NCI-H2081 (cell line): ENCODE measurements at places on chromosomes 16 and 17.

DNA sequence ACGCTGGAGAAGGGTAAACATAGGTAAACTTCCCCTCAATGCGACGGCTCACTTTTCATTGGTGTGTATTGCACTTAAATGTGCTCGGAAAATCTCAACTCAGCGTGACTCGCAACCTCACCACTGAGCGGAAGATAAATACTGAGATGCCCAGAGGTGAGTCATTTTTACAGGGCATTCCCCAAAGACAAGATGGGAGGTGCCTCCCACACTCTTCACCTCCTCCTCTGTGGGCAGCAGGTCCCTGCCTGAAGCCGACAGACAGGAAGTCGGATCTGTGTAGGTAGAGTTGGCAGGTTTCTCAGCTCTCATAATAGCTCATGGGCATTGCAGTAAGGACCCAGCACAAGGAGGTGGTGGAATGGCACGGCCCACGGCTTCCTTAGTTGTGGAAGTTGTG, 274.6 kb upstream of the HSBP1 start:
- DNase-seq, result no peak

- DNase-seq, result no peak
These were observed 58.2 kb downstream of the IGF2BP1 start for GRCh38 chr17:49055181-49055927.

DNA sequence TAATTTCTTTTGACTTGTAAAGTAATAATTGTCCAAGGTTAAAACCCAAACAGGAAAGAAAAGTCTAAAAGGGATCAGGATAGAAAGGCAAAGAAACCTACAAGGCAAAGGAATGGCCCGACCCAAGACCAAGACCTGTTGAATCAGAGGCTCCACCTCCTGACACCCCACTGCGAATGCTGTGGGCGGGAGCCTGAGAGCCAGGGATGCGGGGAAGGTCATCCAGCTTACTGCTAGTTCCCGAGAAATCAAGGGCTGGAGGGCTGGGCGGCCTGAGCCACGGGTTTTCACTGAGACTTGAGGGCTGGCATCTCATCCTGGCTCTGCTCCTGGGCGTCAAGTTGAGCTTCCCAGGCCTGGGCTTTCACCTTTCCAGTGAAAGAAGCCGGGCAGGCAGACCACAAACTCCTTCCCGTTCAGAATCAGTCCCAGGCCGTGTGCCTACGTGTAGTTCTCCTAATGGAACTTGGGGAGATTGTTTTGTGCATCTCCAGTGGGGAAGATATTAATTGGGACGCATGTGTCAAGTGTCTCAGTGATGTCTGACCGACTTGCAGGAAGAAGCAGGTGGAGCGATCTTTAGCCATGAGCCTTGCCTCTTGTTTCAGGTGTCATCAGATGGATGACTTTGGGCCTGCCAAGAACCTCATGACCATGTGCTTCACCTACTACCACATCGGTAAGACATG, 36.9 kb downstream of the CIBAR2 start:
- no peak for DNase-seq

GRCh38 chr16:3718628-3719027, 1.3 kb upstream of the TRAP1 start:
- no peak for DNase-seq

DNA sequence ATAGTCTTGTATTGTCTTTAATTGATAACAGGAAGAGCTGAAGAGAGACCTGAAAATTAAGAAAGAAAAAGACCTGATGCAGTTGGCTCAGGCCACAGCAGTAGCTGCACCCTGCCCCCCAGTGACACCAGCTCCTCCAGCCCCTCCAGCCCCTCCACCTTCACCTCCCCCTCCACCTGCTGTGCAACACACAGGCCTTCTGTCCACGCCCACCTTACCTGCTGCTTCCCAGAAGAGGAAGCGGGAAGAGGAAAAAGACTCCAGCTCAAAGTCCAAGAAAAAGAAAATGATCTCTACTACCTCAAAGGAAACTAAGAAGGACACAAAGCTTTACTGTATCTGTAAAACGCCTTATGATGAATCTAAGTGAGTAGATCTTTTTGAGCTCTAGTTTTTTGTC, 36.8 kb downstream of the C17orf58 start:
- no peak for DNase-seq

- no peak for DNase-seq
These were observed 79.8 kb upstream of the ADAMTS18 start for GRCh38 chr16:77514500-77515220.

DNA sequence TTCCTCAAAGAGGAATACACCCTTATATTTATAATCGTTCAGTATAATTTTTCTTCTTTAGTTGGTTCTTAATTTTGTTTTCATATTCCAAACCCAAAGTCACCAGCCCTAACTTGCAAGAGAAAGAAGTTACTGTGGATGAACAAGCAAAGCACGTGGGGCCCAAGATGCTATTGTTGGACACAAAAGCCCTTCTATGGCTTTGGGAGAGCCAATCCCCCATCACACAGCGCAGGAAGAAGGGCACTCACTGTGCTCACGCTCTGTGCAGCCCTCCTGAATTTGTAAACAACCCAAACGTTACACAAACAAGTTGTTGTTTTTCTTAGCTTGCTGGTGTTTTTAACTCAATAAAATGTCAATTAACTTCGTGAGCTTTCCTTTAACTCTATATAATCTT, 22.5 kb downstream of the SPPL2C start:
- DNase-seq, result no peak

DNA sequence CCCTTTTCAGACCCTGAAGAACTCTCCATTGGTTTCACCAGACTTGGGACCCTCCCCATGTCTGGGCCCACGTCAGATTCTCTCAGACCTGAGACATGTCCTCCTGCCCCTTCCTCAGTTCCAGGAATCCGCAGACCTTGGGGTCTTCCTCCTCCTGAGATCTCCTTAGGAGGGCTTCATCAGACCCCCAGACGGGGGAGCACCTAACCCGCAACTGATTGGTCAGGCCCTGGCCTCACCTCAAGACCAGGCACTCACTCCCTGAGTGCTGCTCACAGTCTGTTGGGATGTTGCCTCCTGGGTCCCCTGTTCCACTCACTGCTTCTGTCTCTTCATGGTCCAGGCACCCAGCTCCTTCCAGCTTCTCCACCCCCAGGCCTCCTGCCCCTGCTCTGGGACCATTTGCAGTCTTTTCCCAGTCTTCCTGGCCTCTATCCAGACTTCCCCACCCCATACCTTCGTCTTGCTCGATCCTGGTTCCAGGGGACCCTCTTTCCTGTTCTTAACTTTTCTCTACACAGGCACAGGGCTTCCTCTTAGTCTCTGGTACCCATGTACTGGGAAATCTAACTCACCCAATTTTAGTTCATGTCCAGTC, 1.2 kb downstream of the GID4 start:
- DNase-seq, result no peak

- no peak for DNase-seq
These were observed 1.8 kb downstream of the HMOX2 start for GRCh38 chr16:4477966-4478365.

GRCh38 chr16:50709061-50709684, 15.8 kb downstream of the NOD2 start:
- DNase-seq, result no peak

- DNase-seq, result peak; percentile 18
These were observed 14.4 kb downstream of the GJD3 start for GRCh38 chr17:40349895-40350688.

GRCh38 chr16:55500530-55501011, 8.3 kb upstream of the LPCAT2 start:
- no peak for DNase-seq

DNA sequence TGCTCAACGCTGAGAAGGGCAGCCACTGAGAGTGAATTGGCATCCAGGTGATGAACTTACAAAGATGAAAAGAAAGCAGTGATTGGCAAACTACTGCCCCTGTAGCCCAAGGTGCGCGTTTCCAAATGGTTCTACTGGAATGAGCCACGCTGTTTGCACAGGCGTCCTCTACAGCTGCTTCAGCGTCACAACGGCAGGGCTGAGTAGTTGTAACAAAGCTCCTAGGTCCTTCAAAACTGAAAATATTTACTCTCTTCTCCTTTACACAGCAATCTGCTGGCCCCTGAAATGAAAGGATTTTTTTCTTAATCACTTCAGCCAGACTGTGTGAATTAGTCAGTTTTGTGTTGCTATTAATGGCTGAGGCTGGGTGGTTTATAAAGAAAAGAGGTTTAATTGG, 107.2 kb upstream of the FOXF1 start:
- no peak for DNase-seq

GRCh38 chr17:29178750-29179231, 1.4 kb downstream of the MYO18A start:
- no peak for DNase-seq

- no peak for DNase-seq
These were observed 288.6 kb downstream of the SNX29 start for GRCh38 chr16:12265108-12265507.

DNA sequence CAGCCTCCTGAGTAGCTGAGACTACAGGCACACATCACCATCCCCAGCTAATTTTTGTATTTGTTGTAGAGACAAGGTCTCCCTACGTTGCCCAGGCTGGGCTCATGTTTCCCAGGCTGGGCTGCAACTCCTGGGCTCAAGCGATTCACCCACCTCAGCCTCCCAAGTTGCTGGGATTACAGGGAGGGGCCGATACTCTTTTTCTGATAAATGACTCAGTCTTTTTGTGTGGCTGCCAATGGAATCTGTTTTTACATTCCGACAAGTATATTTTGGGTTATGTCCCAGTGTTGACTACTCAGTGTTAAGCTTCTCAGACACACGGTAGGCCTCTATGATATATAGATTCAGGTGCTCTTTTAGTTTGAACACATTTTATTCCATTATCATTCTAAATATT, 58.1 kb downstream of the SLFN11 start:
- DNase-seq, result no peak

DNA sequence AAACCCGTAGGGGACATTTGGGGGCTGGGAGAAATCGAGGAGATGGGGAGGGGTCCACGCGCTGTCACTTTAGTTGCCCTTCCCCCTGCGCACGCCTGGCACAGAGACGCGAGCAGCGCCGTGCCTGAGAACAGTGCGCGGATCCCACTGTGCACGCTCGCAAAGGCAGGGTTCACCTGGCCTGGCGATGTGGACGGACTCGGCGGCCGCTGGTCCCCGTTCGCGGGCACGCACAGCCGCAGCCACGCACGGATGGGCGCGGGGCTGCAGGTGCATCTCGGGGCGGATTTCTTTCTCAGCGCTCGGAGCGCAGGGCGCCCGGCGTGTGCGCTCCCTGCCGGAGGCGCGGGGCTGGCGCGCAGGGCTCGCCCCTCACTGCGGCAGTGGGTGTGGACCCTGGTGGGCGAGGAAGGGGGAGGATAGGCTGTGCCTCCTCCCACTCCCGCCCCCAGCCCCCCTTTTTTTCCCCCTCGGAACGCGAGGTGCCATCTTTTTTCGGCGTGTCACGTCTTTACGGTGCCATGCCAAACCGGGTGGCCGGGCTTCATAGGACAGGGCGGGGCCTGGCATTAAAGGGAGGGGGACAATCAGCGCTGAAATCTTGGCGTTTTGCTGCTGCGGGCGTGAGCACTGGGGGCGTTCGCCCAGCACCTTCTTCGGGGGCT, 1.1 kb downstream of the MAPT start:
- DNase-seq, result peak; percentile 95

DNA sequence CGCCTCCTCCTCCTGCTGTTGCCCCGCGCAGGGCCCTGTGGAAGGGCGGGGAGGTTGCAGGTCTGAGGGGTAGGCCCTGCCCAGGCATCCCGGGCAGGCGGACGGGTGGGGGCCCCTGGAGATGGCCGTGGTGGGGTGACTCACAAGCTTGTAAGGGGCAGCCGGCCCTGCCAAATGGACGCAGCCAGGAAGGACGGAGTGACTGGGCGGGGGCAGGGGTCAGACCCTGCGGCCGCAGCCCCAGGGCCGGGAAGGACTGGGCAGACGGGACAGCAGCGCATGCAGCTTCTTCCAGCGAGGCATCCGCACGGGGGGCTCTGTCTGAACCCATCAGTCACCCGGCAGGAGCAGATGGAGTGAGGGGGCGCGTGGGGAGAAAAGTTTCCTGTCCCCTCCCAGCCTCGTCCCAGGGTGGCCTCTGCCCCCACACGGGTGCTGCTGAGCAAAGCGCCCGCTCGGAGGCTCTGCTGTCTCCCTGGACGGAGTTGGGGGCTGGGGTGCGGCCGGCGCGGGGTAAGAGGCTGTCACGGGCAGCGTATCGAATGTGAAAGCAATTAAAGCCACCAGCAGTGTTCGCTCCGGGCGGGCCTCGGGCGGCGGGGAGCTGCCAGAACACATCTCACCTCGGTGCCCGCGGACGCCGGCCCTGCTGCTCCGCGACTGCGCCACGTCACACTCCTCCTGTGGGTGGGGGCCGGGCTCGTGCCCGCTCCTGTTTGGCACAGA, 5.4 kb upstream of the PRR35 start:
- no peak for DNase-seq

GRCh38 chr17:80380555-80381002, 34.4 kb upstream of the ENDOV start:
- DNase-seq, result no peak

GRCh38 chr16:56966093-56966475, 4.3 kb downstream of the CETP start:
- DNase-seq, result no peak

GRCh38 chr17:44646280-44646679, 10.0 kb upstream of the MEIOC start:
- no peak for DNase-seq

- peak; percentile 93 for DNase-seq
These were observed 22.6 kb downstream of the NDE1 start for GRCh38 chr16:15672514-15673167.

GRCh38 chr16:74216319-74216718, 80.3 kb upstream of the PSMD7 start:
- no peak for DNase-seq

GRCh38 chr17:9979463-9979995, 74.5 kb upstream of the RCVRN start:
- no peak for DNase-seq

GRCh38 chr17:48102798-48103715, 1.8 kb upstream of the CBX1 start:
- DNase-seq, result no peak

DNA sequence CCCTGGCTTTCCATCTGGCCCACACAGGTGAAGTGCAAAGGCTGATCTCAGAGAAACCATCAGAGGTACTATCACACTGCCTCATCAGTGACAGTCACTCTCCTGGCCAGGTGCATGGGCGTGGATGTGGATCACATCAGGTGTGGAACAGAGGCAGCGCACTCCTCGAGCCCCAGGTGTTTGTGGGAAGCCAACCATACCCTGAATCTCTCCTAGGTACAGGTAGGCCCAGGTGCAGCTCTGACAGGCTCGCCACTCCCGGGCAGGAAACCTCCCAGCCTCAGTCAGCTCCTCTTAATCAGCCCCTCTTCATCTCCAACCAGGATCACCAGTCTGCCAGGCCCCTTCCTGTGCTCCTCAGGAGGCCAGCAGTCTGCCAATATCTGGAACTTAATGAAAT, 31.7 kb downstream of the TLE7 start:
- DNase-seq, result no peak

GRCh38 chr16:67948015-67948414, 4.1 kb upstream of the LCAT start:
- DNase-seq, result no peak

DNA sequence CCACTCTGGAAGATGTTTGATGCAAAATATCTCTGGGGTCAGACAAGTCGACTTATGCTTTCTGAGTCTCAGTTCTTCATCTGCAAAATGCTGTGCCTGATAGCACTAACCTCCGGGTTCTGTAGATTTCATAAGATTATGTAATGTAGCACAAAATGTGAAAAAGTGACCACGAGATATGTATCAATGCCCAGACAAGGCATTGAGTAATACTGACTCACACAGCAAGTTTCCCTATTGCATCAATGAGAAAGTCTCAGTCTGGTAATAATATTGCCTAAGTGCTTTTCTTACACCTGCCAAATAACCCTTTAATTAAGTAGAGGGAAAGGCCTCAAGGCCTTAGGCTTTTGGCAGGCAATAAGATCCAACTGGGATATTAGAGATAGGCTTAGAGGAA, 41.4 kb upstream of the MMP2 start:
- DNase-seq, result no peak

GRCh38 chr17:7047566-7047965, 3.7 kb upstream of the SLC16A11 start:
- no peak for DNase-seq
